ENCODE measurements at places on chromosomes 6 and 20.

GRCh38 chr6:169211881-169212280 lies 41.8 kb downstream of the THBS2 start:
- DNase-seq = no peak

- DNase-seq = no peak
These were observed 74.2 kb upstream of the PHIP start for GRCh38 chr6:79152269-79152737.

GRCh38 chr20:62710886-62711702 lies 2.5 kb downstream of the NTSR1 start:
- no peak for DNase-seq

GRCh38 chr6:127022302-127022701 lies 96.2 kb upstream of the RSPO3 start:
- no peak for DNase-seq

GRCh38 chr6:139296927-139297326 lies 5.1 kb upstream of the TXLNB start:
- no peak for DNase-seq

DNA sequence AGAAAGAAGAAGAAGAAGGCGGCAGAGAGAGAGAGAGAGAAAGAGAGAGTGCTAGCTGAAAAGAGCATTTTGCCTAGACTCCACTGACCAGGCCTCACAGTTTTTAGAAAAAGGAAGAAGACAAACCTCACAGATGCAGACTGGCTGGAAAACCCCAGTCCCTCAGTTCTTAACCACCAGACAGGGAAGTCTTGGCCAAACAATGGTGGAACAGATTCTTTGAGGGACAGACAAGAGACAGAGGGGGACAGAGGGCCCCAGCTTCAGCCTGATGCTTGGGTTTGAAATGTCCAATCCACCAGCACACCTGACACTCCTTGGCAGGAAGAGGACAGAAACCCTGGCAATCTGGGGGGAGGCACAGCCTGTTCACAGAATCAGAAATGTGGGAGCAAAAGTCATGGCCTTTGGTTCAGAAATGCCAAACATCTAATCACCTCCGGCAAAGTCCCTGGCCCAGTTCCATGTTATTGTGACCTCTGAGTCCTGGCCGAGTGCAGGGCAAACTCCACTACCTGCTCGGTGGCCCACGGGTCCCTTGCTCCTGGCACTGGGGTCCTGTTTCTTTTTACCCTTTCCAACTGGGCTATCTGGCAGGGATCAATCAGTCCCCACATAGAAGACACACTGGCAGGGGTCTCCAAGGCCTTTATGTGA lies 235.2 kb downstream of the LY86 start:
- no peak for DNase-seq

DNA sequence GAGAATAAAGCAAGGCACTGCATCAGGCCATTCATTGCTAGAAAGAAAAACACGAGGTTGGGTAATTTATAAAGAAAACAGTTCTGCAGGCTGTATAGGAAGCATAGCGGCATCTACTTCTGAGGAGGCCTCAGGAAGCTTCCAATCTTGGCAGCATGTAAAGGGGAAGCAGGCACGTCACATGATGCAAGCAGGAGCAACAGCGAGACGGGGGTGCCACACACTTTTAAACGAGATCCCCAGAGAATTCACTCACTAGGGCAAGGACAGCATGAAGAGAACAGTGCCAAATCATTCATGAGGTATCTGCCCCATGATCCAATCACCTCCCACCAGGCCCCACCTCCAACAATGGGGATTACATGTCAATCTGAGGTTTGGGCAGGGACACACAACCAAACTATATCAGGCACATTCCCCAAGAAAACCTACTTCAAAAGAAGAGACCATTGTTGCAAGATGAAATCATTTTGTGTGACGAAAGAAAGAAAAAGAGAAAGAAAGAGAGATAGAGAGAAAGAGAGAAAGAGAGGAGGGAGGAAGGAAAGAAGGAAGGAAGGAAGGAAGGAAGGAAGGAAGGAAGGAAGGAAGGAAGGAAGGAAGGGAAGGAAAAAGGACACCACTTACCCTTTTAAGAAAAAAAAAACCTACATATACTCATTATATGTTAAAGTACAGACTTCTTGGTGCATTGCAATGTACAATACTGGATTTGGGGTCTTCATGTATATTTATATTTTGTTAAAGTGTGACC lies 95.9 kb upstream of the PLEKHG1 start:
- no peak for DNase-seq

DNA sequence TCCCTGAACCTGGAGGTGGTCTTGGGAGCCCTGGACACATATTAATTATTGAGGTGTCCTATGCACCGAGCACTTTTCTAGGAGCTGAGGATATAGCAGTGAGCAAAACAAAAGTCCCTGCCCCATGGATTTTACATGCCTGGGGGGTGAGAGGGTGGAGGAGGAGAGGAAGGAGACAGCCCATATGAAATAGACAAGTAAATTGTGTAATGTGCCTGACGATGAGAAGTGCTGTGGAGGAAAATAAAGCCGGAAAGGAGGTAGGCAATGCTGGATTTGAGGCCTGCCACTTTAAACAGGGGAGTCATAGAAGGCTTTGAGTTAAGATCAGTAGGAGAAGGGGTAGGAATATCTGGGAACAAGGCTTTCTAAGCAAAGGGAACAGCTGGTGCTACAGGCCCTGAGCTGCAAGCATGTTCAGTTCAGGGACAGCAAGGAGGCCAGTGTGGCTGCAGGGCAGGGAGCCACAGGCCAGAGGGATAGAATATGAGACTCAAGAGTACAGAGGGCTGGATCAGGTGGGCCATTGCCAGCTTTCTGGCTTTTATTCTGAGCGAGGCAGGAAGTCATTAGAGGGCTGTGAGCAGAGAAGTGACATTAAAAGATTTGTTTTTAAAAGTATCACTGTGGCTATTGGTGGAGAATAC lies 19.1 kb upstream of the MYLIP start:
- DNase-seq = no peak

DNA sequence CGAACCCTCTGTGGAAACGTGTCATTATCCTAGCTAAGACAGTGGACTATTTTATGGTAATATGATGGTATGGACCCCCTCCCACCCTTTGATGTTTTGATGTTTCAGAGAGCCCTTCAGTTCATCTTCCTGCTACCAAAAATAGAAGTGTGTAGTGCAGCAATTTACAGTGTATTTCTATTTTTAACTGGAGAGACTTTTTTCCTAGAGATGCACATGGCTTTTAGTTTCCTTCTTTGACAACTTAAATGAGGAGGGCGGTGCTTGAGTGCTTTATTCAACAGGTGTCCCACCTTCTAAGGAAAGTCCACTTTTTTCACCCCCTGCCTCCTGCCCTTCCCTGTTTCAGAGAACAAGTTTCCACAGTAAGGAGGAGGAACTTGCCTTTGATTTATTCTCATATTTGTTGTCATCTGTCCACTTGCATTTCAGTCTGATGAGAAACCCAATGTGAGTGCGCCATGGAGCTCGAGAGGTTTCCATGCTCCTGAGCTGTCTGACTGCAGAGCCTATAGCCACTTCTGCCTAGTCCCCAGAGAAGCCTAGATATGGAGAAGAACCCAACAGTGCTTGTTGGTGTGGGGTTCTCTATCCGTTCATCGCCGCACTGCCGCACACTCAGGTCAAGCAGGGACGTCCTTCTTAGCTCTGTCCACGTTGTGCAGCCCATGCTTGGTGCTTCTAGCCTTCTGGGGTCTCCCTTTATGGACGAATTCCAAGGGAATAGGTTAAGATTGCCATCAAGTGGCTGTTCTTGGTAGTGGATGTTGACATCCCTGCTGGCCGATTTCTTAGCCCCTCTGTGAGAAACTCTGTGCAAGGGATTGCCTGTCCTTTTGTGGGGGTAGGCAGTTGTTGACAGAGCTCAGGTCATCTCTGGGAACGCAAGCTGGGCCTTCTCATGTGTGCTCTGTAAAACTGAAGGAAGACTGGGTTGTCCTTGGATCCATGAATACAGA lies 144.2 kb downstream of the JARID2 start:
- DNase-seq = no peak

DNA sequence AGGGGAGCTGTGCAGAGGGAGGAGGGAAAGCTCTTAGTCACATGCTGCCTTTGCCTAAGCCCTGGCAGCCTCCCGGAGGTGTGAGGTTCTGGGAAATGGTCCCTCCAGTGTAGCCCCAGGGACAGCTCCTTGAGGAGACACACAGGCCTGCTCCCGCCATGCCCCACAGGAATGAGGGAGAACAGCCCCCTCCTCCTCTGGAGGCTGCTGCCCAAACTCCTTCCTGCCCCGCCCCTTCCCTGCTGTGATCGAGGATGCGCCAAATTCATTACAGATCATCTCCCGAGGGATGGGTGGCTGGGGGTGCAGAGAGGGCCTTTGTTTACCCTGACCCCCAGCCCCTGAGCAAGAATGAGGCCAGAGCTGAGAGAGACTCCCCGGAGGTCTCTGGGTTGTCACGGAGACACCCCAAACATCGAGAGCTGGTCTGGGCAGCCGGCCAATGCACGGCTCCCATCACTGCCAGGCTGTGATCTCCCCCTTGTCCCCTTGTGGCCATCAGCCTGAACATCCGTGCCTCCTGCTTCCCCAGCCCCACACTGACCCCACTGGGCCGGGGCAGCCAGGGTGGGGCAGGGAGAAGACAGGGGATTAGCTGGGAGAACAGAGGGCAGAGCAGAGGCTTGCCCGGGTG lies 8.4 kb downstream of the CYP21A2 start:
- DNase-seq = no peak

DNA sequence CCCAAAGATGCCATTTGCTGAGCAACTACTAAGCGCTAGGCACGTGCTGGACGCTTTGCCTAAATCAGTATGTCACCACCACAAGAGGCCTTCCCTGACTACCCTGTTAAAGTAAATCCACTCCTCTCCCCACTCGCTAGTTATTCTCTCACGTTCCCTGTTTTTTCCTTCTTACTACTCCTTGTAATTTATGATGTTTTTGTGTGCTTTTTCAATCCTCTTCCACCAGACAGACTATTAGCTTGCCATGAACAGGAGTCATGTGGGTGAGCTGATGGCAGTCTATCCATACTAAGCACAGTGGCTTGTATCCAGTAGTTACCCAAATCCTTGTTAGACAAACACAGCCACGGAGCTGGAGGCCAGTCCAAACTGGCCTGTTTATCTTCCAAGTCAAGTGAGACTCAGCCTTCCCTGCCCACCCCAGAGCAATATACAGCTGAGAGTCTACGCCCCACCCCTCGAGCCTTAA lies 41.2 kb downstream of the C6orf132 start:
- DNase-seq = no peak

GRCh38 chr6:133779916-133780695 lies 108.8 kb upstream of the TCF21 start:
- no peak for DNase-seq

DNA sequence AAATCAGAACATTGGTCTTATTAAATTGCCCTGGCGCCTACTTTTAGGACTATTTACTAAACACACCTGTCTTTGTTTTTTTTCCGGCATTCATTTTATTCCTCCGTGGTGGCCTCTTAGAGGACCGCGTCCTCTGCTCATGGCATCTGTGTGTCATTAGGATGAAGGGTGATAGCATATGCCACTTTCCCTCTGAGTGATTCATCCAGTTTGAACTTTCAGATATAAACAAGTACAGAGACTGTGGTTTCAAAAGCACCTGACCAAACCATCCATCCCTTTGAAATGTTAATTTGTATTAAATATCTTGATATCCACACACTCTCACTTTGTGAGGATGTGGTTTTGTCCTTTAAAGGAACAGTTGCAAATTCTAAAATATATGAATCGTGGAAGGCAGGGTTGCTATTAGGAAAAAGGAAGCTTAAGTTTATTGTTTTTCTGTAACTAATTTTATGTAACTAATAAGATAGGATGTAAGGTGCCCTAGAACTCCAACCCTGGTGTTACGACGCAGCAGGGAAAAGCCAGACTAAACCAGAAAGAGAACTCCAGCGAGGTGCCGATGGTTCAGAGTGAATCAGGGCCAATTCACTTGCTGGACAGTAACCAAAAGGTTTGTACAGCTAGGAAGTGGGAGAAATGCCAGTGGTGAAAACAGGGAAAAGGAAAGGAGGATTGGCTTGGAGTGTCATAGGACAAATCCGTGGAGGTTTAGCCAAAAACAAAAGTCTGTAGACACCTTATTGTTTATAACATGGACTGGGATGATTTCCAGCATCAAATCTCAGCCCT lies 98.7 kb downstream of the SHLD1 start:
- no peak for DNase-seq

- DNase-seq = no peak
These were observed 175.4 kb downstream of the IBTK start for GRCh38 chr6:82072121-82072521.

GRCh38 chr20:58076405-58076804 lies 152.0 kb downstream of the ANKRD60 start:
- DNase-seq = no peak

DNA sequence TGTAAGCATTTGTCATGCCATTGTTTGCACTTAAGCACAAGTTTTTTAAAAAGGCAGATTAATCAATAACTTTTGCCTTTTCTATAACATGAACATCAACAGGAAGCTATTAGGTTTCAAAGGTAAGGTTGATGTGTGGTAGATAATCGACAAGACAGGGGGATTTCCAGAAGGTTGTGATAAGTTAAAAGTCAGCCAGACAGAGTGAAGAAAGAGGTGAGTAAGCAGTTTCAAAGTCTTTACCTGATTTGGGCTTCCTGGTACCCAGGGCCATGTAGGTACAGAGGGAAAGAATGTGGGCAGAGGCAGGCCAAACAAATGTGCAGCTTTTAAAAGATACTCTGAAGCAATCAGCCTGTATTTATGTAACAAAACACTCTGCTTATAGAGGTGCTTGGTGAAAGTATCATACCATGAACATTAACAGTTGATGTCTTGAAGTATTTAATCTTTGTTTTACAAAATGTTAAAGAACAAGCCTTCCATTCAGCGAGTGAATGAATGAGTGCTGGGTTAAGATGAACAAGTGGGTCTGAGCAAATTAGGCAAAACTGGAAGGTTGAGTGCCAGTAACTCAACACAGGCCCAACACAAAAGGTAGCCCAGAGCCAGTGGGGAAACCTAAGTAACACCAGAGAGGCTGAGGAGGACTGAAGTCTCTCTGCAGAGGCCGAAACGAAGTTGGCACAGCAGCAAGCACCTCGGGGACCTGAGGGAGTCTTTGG lies 60.2 kb downstream of the LRRC1 start:
- DNase-seq = no peak

DNA sequence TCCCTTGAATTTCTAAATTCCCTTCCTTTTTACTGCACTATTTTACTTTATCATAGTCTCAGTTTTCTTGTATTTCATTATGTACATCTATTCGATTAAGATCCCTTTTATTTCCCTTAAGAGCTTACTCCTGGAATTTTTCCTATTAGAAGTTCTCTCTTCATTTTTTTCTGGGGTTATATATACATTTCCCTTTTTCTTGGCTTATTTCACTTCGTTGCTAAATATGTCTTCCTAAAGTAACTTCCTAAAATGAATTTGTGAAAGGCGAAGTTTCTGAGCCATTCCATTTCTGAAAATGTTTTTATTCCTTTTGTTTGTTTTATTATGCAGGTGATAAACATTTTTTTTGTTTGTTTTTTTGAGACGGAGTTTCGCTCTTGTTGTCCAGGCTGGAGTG lies 5.9 kb upstream of the CD109 start:
- DNase-seq = no peak

DNA sequence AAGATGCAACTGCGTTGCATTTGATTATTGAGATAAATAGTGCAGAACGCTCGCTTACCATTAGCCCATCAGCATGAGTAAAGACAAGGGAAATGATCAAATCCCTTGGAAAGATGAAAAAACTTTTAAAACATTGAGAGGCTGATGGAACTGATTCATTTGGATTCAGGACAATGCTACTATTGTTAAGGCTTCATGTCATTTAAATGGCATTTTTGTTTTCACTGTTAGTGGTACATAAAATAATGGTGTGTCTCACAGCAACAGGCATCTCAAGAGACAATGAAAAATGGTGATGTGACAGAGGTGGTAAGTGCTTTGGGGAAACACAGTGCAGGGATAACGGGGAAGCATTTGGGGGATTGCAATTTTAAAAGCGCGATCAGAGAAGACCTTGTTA lies 159.7 kb upstream of the KCNG1 start:
- no peak for DNase-seq
